H7 (cell line): ENCODE measurements at places on chromosomes 3 and 15.
A peak's percentile ranks its signal among the peaks of the same experiment; 100 is the strongest.

GRCh38 chr3:50215529-50215928, 10.5 kb downstream of the SLC38A3 start:
- no peak for DNase-seq

DNA sequence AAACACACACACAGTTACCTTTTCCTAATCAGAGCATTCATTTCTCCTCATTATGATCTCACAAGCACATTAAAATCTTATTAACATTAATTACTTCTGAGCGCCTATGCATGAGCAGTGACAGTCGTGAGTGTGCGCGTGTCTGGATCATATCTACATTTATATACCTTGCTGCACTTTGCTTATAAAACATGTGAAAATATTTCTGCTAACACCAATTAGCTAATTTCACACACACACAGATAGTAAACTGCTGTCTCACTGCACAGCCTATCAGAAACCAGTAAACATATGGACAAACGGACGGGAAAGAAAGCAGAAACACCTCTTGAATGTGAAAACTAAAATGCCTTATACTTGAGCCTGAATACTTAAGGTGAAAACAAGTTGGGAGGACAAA, 64.8 kb downstream of the ZBTB20 start:
- no peak for DNase-seq

DNA sequence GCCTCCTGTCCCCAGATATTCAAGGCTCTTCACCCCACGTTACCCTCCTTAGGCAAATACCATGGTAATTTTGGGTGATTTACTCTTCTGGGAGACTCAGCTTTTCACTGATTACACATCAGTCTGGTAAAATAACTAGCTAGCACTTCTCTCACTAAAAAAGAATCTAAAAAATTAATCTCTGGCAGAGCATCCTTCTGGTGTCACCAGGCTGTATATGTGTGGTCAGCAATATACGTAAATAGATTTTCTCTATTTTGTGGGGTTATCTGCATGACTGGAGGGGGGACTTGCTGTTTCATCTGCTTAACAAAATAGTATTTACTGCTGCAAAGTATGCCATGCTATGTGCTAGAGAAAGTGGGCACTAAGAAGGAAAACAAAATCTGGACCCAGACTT, 45.1 kb downstream of the LRRC28 start:
- DNase-seq: no peak

- DNase-seq: no peak
Observed at GRCh38 chr15:77531191-77532000, 101.3 kb downstream of the LINGO1 start.

- peak; percentile 90 for DNase-seq
Observed at GRCh38 chr15:98548139-98548971, 100.0 kb upstream of the IGF1R start.
